ENCODE measurements at places on chromosomes 7 and 10.

DNA sequence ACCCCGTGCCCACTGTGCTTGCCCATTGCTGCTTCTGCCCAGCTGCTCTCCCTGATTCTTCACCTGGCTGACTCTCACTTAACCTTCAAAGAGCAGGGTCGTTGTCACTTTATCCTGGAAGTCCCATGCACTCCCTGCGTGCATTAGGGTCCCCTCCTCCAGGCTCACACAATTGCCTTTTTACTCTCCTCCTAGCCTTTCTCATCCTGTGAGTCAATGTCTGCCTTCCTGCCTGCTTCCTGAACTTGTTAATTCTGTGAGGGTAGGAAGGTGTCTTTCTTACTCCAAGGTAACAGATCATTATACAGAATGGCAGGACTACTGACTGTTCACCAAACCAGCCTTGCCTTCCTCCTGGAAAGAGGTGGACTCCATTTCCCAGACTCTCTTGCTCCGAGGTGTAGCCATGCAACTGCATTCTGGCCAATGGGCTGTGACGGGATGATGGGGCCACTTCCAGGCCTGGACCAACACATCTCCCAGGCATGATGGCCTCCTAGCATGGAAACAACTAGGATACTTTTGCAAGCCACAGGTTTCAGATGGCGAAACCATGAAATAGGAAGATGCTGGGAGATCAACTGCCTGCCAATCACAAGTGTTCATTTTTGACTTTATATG lies 54.7 kb downstream of the ARHGAP22 start:
- DNase-seq = no peak

DNA sequence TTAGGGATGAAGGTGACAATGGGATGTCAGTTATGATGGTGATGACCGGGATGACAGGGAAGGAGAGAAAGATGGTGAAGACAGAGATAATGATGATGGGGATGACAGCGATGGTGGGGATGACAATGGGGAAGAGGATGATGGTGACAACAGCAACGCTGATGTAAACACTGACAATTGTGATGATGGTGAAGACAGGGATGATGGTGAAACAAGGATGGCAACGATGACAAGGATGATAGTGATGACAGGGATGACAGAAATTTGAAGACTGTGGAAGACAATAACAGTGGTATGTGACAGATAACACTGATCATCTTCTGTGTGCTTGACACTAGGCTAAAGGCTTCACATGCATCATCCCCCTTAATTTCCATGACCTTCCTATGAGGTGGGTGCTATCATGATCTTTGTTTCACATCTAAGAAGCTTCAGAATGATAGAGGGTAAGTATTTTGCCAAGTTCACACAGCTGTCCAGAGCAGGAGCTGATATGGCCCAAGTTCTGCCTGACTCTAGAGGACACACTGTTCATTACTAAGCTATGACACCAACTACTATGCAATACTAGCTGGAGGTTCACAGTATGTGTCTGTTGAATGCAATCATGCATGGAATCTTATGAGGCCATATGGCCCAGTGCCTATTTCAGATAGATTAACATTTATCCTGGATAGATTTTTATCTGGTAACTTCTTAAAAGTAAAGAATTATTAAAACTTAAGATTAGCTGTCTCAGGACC lies 105.6 kb downstream of the RNLS start:
- no peak for DNase-seq

DNA sequence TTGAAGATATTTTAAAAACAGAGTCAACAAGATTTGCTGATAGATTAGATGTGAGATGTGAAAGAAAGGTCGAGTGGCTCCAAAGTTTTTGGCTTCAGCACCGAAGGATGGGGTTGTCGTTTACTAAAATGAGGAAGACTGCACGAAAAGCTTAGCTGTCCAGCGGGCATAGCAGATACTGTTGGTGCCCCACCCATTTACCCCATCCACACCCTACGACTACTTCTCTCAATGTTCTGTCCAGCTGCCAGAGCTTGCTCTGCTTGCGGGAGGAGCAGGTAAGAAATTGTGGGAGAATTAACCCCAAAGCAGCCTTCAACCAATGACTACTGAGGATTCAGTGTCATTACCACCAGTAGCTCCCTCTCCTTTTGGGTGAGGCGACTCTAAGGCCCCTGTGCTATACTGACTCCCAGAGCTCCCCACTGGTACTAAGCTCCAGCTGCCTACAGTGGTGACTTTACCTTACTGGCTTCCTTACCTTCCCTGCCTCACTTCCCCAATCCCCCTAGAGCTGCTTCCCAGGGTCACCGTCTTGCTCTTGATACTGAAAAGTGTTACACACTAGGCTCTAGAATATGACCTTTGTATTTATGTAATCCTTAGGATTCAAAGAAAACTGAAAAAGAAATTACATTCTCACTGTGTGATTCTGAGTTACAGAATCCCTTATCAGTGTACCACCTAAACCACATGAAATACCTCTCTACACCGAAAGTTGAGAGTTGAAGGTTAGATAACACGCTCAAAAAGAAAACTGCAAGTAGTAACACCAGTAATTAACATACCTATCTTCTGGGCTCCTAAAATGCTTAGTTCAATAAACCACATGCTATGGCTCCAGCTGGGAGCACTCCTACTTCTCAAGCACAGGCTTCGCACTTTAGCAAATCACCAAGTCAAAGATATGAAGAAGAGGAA lies 22.3 kb downstream of the CACUL1 start:
- DNase-seq = no peak

GRCh38 chr10:34181553-34182300 lies 633.4 kb downstream of the PARD3 start:
- no peak for DNase-seq

DNA sequence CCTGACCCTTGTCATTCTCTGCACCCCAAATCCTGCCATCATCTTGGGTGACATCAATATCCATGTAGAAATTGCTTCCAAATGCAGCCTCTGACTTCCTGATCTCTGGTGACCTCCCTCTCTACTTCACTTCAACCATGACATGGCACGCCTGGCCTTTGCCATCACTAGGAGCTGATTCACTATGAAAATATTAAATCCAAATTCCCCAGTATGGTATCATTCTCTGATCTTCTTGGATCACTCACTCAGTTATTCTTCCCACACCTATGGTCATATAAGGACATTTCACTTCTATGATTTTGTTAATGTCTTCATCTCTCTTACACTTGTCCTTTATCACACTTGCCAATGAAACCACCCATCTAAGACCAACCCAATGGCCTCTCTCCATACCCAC lies 73.7 kb upstream of the ODAD2 start:
- DNase-seq = no peak

GRCh38 chr10:102959360-102959759 lies 41.3 kb downstream of the CNNM2 start:
- DNase-seq = no peak

GRCh38 chr7:111438369-111439289 lies 123.7 kb downstream of the IMMP2L start:
- DNase-seq = no peak

- peak; percentile 57 for DNase-seq
Observed at GRCh38 chr10:76902949-76903348, 734.7 kb downstream of the KCNMA1 start.

DNA sequence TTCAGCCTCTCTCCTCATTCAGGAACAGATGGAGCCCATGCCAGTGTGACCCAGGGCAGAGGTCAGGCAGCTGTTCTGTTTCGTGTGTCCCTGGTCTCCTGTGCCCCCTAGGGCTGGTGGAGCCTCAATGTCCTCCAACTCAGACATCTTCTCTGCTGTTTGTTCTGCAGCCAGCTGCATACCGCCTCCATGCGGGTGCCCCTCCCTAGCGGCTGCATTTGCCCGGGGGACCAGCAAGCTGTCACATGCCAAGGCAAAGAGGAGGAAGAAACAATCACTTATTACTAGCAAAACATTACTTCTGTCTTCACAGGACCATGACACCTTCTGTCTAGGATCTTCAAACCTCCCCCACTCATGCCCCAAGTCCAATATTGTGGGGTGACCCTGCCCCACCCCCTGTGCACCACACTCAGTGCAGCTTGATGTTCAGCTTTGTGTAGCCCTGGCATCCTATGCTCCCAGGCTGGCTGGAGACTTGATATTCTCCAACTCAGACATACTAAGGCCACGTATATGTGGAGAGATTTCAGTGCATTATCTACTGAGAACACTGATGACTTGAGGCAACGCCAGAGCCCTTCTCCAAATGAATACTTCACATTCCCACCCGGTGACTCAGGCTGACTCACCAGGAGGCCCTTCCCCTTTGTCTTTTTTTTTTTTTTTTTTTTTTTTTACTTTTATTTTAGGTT lies 188.9 kb downstream of the SKIDA1 start:
- no peak for DNase-seq

GRCh38 chr10:112241651-112242341 lies 41.4 kb upstream of the TECTB start:
- DNase-seq = peak; percentile 90

- DNase-seq = no peak
Observed at GRCh38 chr7:78686189-78686588, 767.3 kb downstream of the MAGI2 start.

DNA sequence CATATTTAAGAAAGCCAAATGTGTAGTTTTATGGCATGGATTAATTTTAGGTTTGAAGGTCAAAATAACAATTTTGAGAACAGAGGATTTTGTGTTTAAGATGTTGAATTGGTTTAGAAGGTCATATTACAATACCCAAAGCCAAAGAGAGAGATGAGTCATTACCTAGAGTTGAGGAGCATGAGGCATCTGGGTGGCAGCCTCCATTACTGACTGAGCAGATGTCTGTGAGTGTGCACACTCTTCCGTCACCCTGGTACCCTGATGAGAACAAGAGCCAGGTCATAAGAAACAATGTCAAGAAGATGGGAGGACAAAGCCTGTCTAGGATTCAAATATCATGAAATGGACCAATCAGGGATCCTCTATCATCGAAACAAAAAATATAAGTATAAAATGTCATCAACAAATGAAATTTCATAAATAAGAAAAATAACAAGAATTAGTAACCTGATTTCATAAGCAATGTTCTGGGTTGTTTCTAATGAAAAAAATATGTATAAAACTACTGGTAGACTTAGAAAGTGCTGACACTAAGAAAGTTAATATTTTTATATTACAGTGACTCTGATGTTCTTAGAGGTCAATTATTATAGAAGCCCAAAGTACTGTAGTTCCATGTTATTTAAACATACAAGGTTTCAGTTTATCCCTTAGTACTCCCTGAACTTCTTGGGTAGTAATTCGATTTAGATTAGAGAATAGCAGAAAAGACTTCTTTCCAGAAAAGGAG lies 20.0 kb downstream of the CUBN start:
- no peak for DNase-seq

- no peak for DNase-seq
Observed at GRCh38 chr10:34288634-34289033, 526.5 kb downstream of the PARD3 start.

GRCh38 chr7:139494835-139495579 lies 11.5 kb upstream of the KLRG2 start:
- DNase-seq = no peak

DNA sequence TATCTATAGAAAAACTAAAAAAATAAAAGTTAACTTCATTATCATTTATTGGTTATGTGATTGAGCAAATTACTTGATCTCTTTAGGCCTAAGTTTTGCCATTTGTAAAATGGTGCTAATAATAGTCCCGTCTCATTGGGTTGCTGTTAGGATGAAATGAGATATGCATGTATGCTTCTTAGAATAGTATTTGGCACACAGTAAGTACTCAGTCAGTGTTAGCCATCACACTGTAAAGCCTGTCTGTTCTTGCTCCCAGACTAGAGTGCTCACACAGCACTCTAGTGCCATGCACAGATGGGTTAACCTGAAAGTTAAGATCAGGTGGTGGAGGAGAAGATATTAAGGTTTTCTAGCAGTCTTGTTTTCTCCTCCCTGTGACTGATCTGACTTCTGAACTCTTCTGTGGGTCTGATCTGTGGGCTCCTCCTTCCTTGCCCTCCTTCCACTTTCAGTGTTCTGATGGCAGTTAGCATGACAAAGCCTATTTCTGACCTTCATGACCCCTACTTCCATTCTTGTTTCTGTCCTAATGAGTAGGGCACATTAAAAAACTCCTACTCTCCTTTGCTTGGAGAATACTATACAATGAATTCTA lies 167.5 kb downstream of the RNLS start:
- DNase-seq = no peak

- DNase-seq = no peak
Observed at GRCh38 chr7:116438267-116438666, 61.3 kb upstream of the CAV2 start.

- DNase-seq = no peak
Observed at GRCh38 chr7:102872460-102872859, 40.3 kb upstream of the LRRC17 start.

GRCh38 chr10:33876584-33877400 lies 542.3 kb upstream of the NRP1 start:
- DNase-seq = no peak

GRCh38 chr10:29949411-29950011 lies 109.9 kb downstream of the JCAD start:
- no peak for DNase-seq

GRCh38 chr7:92644406-92645113 lies 54.4 kb upstream of the FAM133B start:
- DNase-seq = no peak

GRCh38 chr7:47621347-47621746 lies 39.4 kb upstream of the TNS3 start:
- no peak for DNase-seq

GRCh38 chr7:41103331-41103730 lies 599.6 kb downstream of the INHBA start:
- DNase-seq = no peak

DNA sequence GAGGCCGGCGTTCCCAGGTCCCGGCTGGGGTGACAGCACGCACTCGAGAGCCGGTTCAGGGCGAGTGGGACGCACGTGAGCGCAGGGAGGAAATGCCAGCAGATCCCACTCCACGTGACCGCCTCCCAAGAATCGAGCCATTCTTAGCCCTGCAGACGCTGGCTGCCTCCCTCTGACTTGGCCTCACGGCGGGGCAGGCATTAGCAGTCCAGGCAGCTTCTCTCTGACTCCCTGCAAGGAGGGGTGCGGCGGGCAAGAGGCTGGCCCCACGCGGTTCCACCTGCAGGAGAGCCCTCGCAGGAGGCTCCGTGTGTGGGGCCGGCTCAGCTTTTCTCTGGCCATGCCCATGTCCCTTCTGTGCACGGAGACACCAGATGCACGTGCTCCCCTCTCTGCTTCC lies 10.1 kb downstream of the GPR146 start:
- no peak for DNase-seq

- DNase-seq = no peak
Observed at GRCh38 chr10:78045237-78045636, 11.6 kb downstream of the RPS24 start.

- DNase-seq = no peak
Observed at GRCh38 chr10:70053841-70054288, 1.2 kb downstream of the MACROH2A2 start.

- no peak for DNase-seq
Observed at GRCh38 chr10:86715836-86716235, 40.6 kb upstream of the BMPR1A start.

DNA sequence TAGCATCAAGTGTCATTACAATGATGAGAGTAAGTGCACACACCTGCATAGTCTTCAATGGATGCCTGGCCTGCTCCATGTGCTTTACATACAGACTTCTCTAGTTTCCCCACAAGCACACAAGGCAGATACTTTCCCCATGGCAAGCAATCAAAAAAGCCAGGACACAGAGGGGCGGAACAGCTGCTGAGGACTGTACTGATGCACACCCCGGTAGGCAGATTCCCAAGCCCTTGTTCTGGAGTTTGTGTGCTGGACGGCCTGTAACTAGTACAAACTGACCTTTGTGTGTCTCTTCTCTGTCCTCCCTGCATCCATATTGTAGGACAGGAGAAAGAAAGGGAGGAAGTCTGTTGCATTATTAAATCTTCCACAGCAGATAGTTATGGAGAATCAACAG lies 25.8 kb downstream of the UBE2D4 start:
- DNase-seq = no peak
